Activated naive CD8-positive, alpha-beta T cell treated with anti-CD3 and anti-CD28 coated beads, Interleukin-2, amount 50 U/mL, for 16 hours (primary cell): ENCODE measurements at places on chromosomes 6 and 20.

DNA sequence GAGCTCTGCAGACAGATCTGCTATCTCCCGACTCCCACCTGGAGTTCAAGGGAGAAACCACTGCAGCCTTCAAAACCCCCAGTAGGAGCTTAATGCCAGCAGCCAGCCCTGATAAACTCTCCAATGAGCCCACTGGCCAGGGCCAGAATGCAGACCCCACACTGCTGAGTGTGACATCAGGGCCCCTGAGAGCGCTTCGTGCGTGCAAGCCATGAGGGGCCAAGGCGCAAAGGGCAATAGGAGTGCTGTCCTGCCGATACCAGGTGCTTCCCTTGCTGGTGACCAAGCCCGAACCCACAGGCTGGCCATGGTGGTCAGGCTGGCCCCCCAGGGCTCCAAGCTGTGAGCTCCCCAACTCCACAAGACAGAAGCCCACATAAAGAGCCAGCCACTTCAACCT lies 33.2 kb upstream of the CST7 start:
- no peak for DNase-seq

- DNase-seq: no peak
Observed at GRCh38 chr20:9583151-9583550, 68.8 kb downstream of the LAMP5 start.

GRCh38 chr6:162074641-162075275 lies 652.8 kb downstream of the PRKN start:
- DNase-seq: no peak

- no peak for DNase-seq
Observed at GRCh38 chr6:26157251-26158075, 70.2 kb downstream of the HFE start.

- DNase-seq: no peak
Observed at GRCh38 chr6:367891-368630, 23.5 kb upstream of the IRF4 start.

- no peak for DNase-seq
Observed at GRCh38 chr6:39215640-39216158, 13.6 kb downstream of the KCNK5 start.

DNA sequence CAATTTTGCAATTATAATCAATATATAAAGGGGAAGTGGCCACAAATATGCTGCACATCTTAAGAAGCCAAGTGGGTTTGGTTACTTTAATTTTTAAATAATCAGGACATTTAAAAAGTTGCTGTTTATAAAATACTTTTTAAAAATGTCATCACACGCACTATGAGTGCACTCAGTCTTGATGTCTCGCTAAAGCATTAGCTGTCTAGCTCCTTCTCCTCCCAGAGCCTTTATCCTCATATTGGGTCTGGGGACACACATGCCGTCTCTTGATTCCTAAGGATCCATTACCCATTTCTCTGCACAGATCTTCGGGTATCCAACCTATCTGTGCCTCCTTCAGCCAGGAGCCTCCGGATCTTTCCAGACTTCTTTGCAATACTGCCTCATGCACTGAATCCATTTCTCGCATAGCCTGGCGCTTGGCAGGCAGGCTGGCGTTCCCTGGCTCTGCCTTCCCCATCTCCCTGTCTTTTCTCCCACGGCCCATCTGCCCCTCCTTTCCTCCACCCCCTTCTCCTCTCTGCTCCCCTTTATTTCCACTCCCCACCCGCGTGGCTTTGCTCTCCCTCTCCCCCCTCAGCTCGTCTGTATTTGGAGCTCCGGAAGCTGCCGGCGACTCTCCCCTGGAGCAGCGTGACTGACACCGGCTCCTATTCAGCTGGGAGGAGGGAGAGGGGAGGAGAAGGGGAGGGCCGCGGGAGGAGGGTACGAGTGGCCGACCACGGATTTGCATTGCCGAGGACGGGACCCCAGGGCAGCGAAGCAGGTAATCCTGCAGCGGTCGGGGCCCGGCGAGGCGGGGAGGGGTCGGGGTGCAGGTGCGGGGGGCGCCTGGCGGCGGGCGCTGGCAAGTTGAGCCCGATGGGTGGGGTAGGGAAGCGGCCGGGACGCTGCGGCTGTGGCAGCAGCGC lies at the start of gene CAP2:
Gene CAP2 (plus strand): TSS at position 618 of the 914 bp plus-strand sequence. CDS start 27,961 bp downstream, outside the sequence.
- DNase-seq: no peak

- no peak for DNase-seq
Observed at GRCh38 chr20:50513169-50514034, 3.2 kb downstream of the PTPN1 start.

GRCh38 chr6:158487495-158487894 lies 72.4 kb upstream of the TMEM181 start:
- no peak for DNase-seq

GRCh38 chr6:124882579-124883393 lies 79.5 kb upstream of the RNF217 start:
- no peak for DNase-seq

GRCh38 chr6:136532030-136532429 lies 18.2 kb downstream of the MAP7 start:
- DNase-seq: no peak

GRCh38 chr6:15048367-15048766 lies 197.5 kb upstream of the JARID2 start:
- no peak for DNase-seq

- no peak for DNase-seq
Observed at GRCh38 chr6:16721977-16722376, 39.3 kb downstream of the ATXN1 start.

DNA sequence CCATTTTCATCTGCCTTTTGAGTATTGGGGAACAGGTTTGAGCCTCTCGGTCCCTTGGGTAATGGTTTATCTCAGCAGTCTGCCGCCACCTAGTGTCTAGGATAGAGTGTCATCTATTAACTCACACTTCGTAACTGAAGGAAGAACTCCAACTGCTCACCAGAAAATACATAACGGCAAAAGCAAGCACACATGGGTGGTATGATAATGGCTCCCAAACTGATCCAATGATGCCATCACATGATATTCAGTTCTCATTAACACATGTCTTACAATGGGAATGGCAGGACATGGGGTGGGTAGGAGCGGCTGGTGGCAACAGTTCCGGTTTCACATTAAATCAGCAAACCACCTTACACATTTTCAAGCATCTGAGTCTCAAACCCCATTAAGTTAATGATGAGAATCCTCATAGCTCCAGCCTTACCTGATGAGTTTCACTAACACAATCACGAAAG lies 110.7 kb upstream of the PHACTR1 start:
- DNase-seq: peak; percentile 3

GRCh38 chr6:119073307-119074051 lies 5.0 kb downstream of the FAM184A start:
- no peak for DNase-seq

GRCh38 chr6:88848870-88849269 lies 114.5 kb downstream of the RNGTT start:
- no peak for DNase-seq

GRCh38 chr20:40521962-40522361 lies 167.1 kb downstream of the MAFB start:
- DNase-seq: no peak

GRCh38 chr20:2373098-2373497 lies 7.6 kb upstream of the TGM6 start:
- DNase-seq: no peak

GRCh38 chr6:20291764-20292580 lies 79.7 kb upstream of the MBOAT1 start:
- DNase-seq: peak; percentile 56

DNA sequence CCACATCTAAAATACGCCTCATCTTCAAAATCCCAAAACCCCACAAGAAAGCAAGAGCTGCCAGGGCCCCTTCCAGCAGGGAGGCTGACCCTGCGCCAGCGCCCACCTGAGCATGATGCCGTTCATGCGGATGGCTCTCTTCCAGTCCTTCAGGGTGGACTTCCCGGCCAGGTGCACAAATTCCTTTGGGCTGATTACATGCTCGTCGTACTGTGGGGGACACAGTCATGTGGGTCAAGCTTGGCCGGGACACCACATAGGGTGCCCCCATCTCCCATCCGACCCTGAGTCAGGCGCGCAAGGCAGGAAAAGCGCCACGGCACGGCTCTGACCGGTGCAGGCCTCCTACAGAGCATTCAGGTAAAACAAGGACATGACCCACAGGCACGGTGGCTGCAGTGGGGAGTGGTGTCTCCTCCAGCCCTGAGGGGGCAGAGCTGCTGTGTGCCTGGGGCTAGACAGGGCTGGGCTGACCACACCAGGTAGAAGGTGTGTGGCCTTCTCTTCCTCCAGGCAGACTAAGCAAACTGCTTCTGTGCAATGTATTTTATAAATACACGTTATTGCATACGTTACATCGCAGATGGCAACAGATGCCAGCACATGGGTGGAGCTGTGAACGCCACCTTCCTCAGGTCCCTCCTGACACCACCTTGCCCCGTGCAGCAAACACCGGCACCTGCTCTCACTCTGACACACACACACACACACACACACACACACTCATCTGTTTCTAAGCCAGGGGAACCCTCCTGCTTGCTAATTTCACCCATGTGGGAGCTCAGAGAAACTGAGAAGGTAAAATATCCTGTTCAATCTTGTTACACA lies 23.8 kb upstream of the HELZ2 start:
- no peak for DNase-seq
